ENCODE measurements at places on chromosomes 5 and 9.

- DNase-seq: no peak
These were observed 485.1 kb upstream of the PAPPA start for GRCh38 chr9:115668521-115668920.

DNA sequence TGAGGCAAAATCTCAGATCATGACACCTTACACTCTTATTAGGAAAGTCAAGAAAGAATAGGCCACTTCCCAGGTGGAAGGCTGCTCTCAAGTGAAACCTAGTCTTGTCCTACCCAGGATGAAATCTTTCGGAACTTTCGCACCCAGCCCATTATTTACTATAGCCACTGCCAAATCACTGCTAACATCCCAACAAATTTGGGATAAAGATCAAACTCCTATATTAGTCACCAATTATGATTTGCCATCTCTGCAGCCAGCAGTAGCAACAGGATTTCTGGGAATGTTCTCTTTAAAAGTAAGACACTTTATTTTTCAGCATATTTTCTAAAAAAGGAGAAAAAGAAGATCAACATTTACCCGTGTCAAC is 224.6 kb downstream of the GAS1 start:
- no peak for DNase-seq

DNA sequence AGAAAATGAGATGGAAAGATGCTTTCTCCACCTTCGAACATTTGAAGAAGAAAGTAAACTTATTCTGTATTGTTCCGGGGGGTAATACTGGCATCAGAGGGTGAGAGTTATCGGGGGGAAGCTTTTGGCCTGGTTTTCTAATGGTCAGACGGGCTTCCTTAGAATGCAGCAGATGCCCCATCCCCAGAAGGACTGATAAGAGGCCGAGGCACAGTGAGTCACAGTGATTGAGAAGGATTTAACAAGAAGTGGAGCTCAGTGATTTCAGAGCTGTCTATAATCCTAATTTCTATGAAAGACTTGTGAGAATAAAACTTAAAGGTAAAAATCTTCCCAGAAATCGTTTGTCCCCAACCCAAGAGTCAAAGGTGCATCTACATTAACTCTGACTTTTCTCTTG is 123.9 kb downstream of the DOCK8 start:
- DNase-seq: no peak

- DNase-seq: no peak
These were observed 22.5 kb downstream of the FGD3 start for GRCh38 chr9:92969516-92970466.

GRCh38 chr5:20833081-20833627 is 845.2 kb upstream of the CDH18 start:
- DNase-seq: no peak

- DNase-seq: no peak
These were observed 116.5 kb downstream of the SLC1A3 start for GRCh38 chr5:36722900-36723299.

DNA sequence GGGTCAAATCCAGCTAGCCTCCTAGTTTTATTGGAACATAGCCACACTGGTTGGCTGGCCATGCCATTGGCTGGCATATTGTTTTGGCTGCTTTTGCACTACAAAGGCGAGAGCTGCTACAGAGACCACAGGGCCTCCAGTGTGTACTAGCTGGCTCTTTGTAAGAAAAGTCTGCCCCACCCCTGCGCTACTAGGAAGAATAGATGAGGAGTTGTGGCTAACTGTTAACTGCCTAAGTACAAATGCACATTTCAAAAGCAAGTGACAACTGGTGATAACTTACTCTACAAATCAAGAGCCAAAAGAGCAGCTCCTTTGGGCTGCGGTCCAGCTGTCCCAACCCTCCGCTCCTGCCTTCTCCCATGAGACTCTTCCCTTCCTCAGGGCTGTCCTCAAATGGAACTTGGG is 63.9 kb downstream of the SERINC5 start:
- DNase-seq: no peak

- no peak for DNase-seq
These were observed 495.6 kb upstream of the CTNND2 start for GRCh38 chr5:12399868-12400267.

DNA sequence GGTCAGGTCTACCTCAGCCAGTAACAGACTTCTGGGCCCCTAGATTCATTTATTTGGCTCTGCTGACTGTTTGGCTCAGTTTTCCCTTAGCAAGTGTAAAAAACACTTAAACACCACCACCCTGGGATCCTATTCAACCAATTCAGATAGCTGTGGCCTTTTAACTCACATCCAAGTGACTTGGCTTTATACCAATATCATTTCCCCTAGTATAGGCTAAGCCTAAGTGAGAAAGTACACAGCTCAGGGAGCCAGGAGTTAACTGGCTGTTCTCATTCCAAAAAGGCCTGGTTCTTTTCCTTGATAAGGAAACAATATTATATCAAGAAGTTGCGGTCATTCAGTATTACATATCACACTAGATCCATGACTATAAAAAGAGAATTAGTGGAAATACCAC is 163.5 kb downstream of the ARL15 start:
- DNase-seq: no peak

GRCh38 chr5:156963125-156963524 is at the start of gene TIMD4:
Gene TIMD4, minus strand, starts transcription at chr5:156963226. Its CDS starts 28 bp downstream, at chr5:156963198.
- DNase-seq: no peak

DNA sequence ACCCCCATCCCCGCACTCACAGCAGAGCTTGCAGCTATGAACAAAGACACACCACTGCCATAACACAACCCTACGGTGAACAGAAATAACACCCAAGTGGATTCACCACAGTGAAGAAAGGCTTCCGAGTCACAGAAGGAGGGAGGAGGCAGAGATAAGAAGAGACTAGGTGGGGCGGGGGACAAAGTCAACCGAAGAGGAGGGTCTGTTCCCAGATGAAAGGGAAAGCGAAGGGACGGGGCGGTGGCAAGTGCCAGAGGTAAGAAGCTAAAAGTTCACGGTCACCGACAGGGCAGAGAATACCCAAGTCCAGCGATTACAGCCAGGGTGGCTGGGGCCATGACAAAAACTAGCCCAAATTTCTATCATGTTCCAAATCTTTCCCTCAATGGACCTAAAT is 21.0 kb downstream of the EPB41L4B start:
- no peak for DNase-seq

- no peak for DNase-seq
These were observed 20.1 kb downstream of the ZNF462 start for GRCh38 chr9:106883030-106883429.

GRCh38 chr5:81398741-81399140 is 4.8 kb upstream of the ACOT12 start:
- no peak for DNase-seq

DNA sequence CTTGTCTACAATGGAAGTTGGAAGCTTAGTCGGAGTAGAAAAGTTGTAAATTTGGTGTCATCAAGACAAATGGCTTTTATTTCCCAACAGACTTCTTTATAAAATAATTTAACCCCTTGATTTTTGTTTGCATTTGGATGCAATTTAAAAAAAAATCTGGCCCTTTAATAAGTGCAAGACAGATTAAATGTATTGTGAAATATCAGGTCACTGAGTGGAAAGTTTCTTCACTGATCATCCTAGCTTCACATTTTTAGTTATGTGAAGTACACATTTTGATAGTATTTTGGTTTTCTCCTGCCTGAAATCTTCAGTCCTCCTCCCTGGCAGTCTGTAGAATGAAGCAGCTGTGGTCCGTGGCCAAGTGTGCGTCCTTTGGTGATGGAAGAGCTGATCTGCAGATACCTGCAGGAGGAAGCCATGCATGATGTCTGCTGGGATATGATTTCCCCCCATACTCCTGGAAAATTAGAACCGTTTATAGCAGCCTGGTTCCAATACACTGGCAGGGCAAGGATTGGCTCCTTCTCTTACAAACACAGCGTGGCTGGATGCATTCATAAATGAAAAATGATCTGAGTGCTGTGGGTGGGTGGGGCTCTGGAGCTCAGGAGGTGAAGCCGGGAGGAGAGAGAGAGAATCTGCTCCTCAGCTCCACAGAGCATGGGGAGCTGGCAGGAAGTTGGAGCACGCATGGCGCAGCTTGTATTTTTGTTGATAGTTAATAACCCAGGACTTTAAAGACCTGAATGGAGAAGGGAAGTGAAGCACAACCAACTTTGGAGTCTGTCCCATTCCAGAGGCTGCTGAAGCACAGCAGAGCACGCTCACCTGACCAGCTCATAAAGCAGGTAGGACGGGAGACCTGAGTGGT is 238.4 kb downstream of the GOLPH3 start:
- no peak for DNase-seq

GRCh38 chr5:82365744-82366228 is 87.6 kb upstream of the RPS23 start:
- DNase-seq: no peak

DNA sequence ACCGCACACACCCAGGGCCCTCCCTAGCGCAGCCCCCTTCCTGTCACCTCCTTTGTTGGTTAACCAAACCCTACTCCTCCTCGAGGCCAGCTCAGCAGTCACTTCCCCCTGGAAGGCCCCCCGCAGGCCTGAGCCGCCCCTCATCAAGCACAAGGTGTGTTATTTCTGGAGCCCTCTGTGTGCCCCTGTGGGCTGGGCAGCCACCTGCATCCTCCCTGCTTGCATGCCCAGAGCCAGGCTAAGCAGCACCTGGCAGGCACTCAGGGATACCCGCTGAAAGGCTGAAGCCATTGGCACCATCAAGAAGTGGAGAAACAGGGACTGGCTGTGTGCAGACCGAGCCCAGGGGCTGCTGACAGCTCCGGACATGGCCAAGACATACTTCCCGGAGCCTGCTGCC is 121.8 kb downstream of the ZNF354C start:
- no peak for DNase-seq

DNA sequence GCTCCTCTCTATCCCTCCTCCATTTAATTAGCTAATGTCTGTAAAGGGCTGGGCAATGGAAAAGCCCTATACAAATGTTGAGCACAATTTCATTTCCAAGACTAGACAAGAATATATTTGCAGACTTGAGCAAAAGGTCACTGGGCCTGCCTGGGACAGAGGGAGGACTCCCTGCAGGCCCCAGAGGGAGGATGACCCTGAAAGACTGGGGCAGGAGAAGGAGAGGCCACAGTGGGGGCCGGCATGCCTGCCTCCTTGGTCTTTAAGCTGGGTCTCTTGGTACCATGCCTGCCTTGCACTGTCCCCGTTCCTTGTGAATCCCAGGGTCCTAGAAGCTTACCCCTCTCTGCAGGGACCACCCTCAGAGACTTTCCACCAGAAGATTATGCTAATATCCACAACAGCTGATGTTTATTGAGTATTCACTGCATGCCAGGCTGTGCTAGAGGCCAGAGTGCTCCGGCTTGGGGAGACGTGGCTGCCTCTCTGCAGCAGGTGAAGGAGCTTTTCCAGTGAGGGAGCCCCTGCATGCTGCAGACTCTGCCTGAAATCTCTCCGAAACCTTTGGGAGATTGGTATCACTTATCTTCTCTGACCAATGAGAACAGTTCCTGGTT is 72.7 kb upstream of the HSPA9 start:
- no peak for DNase-seq

DNA sequence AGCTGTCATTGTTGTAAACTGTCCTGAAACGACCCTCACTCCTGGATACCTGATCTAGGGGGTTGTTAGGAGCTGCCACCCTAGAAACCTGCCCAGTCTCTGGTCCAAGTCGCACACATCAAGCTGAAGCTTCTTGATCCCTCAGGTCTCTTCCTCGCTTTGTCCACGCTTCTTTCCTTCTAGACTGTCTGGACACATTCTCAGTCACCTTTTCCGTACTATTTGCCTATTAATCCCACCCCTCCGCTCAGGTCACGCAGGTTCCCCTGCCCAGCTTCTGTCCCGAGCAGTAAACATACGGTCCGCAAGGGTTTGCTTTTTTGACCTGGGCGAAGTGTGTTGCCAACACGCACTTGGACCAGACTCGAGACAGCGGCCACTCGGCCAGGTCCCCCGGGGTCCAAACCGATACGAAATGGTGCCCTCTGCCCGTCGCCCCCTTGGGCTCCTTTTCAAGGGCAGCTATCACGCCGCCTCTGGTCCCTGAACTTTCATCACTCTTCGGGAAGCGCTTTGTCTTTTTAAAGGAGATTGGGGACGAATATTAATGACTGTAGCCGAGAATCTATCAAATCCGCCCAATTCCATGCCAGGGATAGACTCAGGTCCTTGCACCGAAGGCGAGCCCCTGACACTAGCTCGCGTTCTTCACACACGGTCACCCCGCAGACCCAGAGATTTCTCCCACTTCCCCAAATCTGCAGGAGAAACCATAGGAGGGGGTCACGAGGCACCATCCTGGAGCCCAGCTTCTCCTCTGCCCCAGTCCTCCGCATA is 814 bp downstream of the PLCXD3 start:
- no peak for DNase-seq

- DNase-seq: no peak
These were observed 13.7 kb downstream of the NOTCH1 start for GRCh38 chr9:136531904-136532798.

- no peak for DNase-seq
These were observed 273.2 kb downstream of the SAXO1 start for GRCh38 chr9:18759827-18760226.

- no peak for DNase-seq
These were observed 96.9 kb downstream of the NNT start for GRCh38 chr5:43699910-43700309.

DNA sequence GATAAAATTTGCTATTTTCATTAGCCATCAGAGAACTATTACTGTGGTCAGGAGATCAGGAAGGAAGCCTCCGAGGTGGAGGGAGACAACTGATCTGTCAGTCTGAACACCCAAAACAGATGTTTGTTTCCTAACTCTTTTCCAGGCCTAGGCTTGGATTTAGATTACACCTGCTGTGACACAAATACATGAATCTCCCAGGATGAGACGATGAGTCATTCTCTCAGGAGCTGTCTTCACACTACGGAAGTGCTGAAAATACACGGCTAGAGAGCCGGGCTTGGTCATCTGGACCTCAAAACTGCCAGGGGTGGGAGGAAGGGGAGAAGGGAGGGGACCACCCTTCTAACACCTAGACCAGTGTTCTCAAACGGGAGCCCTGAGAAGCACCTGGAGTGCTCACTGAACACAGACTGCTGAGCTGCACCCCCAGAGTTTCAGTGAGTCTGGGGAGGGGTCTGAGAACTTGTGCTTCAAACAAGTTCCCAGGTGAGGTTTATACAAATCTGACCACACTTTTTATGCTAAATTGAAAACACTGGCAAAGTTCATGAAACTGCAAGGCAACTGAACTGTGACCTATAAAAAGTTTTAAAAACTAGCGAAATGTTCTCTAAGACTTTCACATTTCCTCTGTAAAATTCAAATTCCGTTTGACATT is 80.3 kb upstream of the EQTN start:
- DNase-seq: no peak

DNA sequence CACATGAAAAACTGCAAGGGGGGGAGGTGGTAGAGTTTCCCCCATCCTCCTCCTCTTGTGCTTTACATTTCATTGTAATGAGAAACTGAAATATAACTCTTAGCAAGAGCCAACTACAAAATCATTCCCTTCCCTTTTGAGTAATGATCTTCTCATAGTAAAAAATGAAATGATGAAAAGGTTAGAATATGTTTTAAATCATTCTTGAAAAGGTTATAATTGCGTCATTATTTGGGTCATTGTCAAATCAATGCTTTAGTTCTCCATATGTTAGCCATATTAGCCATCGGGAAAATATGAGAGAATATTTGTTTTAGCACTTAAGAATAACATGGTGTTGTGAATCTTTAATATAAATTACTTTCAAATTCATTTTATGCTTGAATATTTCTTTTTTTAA is 1185.0 kb upstream of the CDH18 start:
- DNase-seq: no peak

- no peak for DNase-seq
These were observed 231.3 kb downstream of the ZSWIM6 start for GRCh38 chr5:61563401-61563800.
